HuH-7.5 (cell line): ENCODE measurements at places on chromosomes 2 and 18.

GRCh38 chr2:64613276-64613675 is 40.4 kb downstream of the SERTAD2 start:
- DNase-seq = no peak

DNA sequence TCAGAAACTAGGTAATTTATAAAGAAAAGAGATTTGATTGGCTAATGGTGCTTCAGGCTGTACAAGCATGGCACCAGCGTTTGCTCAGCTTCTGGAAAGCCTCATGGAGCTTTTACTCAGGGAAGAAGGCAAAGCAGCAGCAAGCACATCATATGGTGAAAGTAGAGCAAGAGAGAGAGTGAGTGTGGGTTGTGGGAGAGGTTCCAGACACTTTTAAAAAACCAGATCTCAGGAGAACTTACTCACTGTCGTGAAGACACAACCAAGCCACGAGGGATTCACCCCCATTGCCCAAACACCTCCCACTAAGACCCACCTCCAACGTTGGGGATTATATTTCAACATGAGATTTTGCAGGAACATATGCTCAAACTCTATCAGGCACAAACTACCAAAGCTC is 554.6 kb upstream of the TNP1 start:
- DNase-seq = no peak

DNA sequence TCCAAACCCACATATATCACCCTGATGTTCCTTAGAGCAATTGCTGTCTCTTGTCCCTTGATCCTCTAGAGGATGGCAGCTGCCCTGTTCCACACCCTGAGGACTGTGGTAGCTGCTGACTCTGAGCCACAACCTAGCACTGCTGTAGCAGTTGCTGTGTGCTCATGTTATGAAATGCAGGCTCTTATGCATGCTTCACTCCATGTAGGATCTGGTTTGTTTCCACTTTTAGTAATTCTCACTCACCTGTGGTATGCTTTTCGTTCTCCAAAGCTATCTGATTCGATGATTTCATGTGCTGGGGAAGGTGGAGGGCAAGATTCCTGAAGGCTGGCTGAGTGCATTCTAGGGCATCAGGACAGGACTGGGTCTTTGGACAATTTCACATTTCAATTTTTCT is 649.0 kb upstream of the RAB6C start:
- DNase-seq = no peak

DNA sequence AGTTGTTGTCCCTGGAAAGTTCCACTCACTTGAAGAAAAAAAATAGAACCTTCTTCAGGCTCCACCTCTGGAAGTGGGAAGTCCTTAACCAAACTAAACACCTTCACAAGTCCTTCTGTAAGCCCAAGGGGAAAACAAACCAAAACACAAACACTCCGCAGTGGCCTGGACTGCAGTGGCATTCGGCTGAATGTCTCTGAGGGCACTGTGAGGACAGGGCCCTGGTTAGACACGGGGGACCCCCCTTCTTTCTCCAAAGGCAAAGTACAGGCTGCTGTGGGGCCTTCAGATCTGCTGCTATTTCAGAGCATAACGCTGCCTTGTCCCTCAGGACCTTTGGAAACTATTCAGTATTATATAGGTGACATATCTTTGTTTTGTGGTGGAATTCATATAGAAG is 28.1 kb downstream of the FOSL2 start:
- DNase-seq = no peak

- no peak for DNase-seq
Observed at GRCh38 chr2:219644801-219645480, 17.5 kb downstream of the SLC4A3 start.

DNA sequence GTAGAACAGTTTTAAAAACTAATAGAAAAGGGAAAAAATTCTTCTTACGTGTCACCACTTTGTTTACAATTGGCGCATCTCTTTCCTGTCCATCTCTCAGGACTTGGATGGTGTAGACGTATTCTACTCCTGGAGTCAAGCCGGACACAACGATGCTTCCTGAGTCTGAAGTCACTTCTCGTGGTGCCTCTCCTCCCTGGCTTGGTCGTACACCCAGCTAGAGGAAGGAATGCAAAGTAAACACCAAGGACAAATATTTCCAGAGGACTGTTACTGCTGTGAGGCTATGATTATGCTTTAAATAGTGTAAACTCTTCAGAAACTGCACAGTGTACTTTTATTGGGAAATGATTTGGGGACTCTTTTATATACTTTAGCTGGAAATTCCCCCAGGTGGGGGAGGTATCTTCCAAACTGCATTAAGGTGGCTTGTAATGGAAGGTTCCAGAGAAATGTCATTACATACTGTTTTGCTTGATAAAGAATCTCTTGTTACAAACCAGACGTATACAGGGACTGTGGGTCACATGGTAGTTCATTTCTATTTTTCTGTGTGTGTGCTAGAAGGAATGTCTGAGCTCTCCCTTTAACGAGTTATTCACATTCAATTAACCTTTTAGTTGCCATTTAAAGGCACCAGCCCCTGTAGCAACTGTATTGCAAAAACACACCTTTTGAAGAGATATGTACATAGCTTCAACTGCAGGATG is 38.1 kb downstream of the FN1 start:
- DNase-seq = no peak

DNA sequence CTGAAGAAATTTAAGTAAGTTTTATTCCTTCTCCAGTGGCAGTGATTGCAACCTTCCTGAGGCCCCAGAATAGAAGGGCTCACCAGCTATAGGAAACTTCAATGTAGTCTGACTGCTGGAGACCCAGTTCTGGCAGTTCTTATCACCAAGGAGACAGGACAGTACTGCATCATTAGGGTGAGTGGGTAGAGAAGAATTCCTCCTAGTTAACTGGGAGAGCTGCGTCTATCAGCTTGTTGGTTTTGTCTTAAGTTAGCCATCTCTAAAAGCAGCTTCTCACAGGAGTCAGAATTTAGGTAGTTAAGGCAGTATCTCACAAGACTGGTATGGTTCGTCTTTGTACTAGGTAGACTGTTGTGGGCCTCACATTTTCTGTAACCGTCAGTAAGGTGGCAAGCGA is 3.3 kb upstream of the MSTN start:
- DNase-seq = no peak

DNA sequence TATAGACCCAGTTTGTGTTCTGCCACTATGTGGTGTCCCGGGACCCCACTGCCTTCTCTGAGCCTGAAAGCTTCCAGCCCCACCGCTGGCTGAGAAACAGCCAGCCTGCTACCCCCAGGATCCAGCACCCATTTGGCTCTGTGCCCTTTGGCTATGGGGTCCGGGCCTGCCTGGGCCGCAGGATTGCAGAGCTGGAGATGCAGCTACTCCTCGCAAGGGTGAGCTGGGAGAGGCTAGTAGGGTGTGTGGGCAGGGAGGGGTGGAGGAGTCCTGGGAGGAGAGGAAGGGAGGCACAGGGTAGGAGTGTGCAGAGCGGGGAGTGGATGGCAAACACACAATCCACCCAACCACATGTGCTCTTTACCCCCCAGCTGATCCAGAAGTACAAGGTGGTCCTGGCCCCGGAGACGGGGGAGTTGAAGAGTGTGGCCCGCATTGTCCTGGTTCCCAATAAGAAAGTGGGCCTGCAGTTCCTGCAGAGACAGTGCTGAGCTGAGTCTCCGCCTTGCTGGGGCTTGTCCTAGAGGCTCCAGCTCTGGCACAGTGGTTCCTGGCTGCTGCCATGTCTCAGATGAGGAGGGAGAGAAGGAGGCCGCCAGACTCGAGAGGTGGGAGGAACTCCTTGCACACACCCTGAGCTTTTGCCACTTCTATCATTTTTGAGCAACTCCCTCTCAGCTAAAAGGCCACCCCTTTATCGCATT is 16.9 kb downstream of the PRKAG3 start:
- no peak for DNase-seq

- DNase-seq = no peak
Observed at GRCh38 chr2:204415406-204416181, 129.7 kb upstream of the PARD3B start.

GRCh38 chr18:58949031-58949430 is 84.4 kb downstream of the ZNF532 start:
- no peak for DNase-seq

- DNase-seq = no peak
Observed at GRCh38 chr2:17599617-17600016, 59.1 kb downstream of the VSNL1 start.

- DNase-seq = no peak
Observed at GRCh38 chr2:235352541-235352940, 141.3 kb upstream of the AGAP1 start.

- DNase-seq = no peak
Observed at GRCh38 chr2:32884346-32884745, 62.4 kb upstream of the LTBP1 start.

- no peak for DNase-seq
Observed at GRCh38 chr18:43271593-43272432, 5.5 kb downstream of the SYT4 start.

DNA sequence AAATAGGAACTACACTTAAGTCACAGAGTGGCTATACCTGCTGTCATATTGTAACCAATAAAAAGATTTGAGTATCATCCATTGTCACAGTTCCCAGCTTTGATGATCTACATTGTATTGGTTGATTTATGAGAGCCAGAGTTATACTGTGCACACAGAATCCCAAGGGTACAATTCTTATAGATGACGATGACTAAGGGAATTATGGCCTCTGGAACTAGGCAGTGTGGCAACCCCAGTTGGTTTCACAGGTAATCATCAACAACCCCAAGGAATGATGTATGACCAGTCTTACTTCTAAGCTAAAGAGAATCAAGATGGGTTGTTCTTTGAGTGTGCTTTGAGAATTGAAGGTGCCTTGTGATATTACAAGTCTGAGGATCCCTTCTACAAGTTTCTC is 217.3 kb downstream of the ETAA1 start:
- DNase-seq = no peak

DNA sequence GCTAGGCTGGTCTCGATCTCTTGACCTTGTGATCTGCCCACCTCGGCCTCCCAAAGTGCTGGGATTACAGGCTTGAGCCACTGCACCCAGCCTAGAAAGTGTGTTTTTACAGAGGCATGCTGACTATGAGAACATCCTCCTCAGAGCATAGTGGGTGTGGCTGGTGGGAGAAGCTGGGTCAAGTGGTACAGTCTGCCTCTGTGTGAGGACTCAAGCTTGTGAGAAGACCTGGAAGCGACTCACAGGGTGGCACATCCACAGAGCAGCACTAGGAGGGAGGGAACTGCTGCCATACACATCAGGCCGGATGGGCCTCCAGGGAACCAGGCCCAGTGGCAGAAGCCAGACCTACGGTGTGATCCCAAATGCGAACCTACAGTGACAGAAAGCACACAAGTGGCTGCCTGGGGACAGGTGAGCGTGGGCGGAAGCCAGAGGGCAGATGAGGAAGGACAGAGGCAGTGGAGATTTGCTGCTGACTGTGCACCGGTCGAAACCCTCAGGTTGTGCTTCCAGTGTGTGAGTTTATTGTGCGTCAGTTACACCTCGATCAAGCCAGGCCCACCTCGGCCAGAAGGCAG is 8.9 kb downstream of the ARHGEF4 start:
- no peak for DNase-seq

- no peak for DNase-seq
Observed at GRCh38 chr18:76975577-76976110, 153.3 kb downstream of the ZNF236 start.

DNA sequence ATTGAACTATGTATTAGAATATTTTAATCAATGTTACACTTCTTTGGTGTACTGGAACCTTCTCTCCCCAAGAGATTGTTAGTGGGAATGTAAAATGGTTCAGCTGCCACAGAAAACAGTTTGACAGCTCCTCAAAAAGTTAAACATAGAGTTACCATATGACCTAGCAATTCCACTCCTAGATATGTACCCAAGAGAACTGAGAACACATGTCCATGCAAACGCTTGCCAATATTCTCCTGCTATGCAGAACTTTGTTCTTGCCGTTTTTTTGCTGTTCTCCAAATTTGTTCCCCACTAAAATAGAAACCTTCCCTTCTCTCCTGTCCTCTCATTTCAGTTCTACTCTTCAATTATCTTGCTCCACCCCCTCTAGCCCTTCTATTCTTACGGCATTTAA is 87.6 kb downstream of the PTPN2 start:
- DNase-seq = no peak

- no peak for DNase-seq
Observed at GRCh38 chr2:195330513-195330956, 326.5 kb upstream of the SLC39A10 start.

DNA sequence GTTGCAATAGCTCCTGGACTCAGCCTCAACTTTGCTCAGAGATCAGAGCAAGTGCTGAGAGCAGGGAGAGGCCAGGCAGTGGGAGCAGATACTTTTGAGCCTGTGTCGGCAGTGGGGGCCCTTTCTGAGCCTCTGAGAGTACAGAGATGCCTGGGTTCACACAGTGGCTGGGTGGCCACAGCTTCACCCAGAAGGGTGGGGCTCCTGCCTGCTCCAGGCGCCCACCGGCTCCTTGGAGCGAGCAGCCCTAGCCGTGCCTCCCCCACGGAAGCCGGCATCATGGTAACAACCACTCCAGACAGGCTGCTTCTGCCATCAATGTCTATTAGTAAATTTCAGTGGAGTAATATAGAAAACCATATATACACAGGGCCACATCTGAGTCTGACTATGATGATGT is 619.2 kb upstream of the SETBP1 start:
- no peak for DNase-seq

GRCh38 chr2:199833525-199833924 is 17.5 kb downstream of the FTCDNL1 start:
- no peak for DNase-seq

DNA sequence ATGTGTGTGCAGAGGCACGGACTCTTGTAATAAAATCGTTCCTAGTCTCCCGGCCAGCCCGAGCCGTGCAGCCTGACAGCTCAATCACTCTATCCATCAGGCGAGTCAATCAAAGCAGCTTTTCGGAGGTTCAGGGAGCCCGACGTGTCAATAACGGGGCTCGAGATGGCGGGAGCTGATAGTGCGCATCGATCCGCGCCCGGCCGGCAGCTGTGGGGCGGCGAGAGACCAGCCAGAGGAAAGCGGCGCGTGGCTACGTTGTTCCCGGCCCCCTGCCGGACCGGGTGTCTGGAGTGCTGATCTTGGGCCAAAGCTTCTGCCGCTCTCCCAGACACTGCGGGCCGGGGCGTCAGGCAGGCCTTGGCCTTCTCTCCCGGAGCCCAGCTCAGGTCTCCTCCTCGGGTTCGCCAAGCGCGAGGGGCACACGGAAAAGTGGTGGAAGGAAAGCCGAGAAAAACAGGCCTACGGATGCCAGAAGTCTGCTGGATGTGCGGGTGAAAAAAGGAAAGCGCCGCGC is 2.4 kb downstream of the EN1 start:
- DNase-seq = no peak

DNA sequence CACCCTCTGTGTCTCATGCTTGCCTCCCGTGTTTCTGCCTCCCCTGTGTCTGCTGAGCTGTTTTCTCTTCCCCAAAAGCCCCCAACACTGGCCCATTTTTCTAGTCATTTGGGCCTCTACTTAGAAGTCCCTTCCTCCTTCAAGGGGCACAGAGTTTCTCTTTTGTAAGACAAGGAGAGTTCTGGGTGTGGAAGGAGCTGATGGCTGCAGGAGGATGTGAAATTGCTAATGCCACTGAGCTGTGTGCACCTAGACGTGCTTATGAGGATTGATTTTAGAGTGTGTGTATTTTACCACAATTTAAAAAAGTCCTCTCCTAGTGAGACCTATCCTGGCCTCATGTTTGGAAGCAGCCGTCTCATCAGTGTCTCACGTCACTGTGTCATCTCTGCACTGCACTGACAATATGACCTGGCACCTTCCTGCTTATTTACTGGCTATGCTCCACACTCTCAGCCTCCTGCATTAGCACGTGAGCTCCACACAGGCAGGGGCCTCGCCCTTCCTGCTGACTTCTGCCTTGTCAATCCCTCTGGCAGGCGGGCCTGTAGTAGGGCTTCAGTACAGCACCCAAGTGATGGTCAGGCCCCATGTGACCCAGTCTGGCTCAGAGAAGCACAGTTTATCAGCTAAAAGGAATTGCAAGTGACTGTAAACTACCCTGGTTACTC is 8.0 kb upstream of the MBP start:
- no peak for DNase-seq
